ENCODE measurements at places on chromosomes 11 and 22.

- DNase-seq = no peak
These were observed 6.7 kb upstream of the TAGLN start for GRCh38 chr11:117192401-117192875.

GRCh38 chr22:46124383-46125144, 25.8 kb upstream of the PPARA start:
- no peak for DNase-seq

GRCh38 chr22:46122511-46122971, 27.8 kb upstream of the PPARA start:
- peak; percentile 58 for DNase-seq

- peak; percentile 74 for DNase-seq
These were observed 13.5 kb downstream of the CD59 start for GRCh38 chr11:33722590-33723234.

DNA sequence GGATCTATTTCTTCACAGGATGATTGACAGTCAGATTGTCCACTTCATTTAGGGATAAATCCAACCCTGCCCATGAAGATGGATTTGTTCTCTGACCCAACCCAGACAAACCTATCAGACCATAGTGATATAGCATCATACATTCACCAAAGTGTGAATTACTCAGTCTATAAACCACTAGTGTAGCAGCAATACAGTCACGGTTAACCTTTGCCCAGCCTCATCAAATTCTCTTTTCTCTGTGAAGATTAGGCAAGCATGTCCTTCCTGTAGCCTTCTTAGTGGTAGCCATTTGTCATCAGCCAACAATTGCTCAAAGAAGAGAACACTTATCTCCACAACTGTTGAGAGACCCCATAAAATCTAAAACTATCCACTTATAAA, 14.4 kb upstream of the BIRC2 start:
- DNase-seq = no peak

- DNase-seq = no peak
These were observed 62.2 kb downstream of the RSF1 start for GRCh38 chr11:77758331-77758730.

DNA sequence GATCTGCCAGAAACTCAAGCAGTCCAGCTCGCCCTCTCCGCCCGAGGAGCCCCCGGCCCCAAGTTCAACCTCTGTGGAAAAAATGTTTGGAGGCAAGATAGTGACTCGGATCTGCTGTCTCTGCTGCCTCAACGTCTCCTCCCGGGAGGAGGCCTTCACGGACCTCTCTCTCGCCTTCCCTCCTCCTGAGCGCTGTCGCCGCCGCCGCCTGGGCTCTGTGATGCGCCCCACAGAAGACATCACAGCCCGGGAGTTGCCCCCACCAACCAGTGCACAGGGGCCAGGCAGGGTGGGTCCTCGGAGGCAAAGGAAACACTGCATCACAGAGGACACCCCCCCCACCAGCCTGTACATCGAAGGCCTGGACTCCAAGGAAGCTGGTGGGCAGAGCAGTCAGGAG, 20.8 kb downstream of the USP35 start:
- no peak for DNase-seq

GRCh38 chr11:45056529-45056928, 89.9 kb upstream of the PRDM11 start:
- DNase-seq = no peak

DNA sequence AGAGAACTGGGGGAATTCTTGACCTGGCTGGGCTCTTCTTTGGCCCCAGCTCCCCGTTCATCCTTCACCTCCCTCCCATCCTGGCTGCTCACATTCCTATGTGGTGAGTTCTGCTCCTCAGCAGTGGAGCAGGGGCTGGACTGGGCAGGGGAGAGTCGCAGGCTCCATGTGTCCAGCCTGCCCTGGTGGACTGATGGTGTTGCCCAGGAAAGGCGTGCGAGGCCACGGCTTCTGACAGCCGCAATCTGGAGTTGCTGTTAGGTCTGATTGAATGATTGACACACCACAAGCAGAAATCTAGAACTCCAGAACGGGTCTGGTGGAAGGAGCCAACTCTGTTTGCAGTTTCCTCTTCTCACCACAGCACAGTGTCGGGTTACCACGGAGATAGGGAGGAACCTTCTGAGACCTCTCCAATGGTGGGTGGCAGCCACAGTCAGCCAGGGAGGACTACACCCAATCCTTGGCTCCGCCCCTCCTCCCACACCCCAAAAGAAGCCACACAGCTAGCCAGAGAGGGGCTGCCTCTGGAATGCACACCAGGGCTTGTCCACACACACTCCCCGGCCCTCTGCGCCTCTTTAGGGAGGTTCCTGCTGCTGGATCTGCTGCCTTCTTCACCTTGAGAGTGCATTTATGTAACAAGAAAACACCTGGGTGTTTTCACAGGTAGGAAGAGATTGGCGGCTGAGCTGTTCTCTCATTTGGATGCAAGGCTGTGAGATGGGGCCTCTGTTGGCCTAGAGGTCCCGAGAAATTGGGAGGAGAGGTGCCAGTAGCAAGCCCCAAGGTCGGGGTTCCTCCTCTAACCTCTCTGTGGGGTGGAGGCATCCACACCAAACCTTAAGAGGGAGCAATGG, 56.4 kb upstream of the CD44 start:
- peak; percentile 89 for DNase-seq

- DNase-seq = peak; percentile 28
These were observed 44.2 kb upstream of the TTLL12 start for GRCh38 chr22:43230971-43231723.

- peak; percentile 50 for DNase-seq
These were observed 29.5 kb downstream of the TRIOBP start for GRCh38 chr22:37726241-37726887.

GRCh38 chr11:8018484-8019313, 31.6 kb downstream of the EIF3F start:
- DNase-seq = peak; percentile 74

DNA sequence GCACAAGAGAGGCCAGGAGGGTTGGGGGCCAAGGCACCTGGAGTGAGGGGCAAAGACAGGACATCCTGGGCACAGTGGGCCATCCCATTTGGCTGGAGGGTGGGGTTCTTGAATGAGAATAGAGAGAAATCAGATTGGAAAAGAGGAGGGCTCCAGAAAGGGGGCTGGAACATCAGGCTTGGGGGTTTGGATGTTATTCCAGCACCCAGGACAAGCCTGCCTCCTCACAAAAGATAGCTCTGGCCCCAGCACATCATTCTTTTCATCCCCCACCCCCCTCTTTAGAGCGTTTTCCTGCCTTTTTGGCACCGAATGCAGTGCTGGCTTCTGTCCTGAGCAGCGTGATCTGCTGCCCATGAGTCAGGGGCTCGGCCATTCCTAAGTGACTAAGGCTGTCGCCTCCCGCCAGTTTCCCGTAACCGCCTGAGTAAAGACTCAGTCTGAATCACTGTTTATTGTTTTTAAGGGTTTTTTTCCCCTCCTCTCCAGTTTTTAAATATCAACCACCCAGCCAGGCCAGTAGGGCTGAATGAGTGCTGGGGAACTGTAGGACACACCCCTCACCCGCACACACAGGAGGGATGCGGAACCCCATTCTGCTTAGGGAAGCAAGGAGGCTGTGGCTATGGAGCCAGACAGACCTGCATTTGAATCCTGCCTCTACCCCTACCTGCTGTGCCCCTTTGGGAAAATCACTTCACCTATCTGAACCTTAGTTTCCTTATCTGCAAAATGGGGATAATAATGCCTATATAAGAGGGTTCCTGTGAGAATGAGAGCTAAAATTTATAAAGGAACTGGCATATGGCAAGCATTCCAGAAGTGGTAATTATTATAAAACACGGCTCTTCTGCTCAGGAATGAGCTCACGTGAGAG, 32.4 kb upstream of the NAV2 start:
- DNase-seq = peak; percentile 96

- DNase-seq = no peak
These were observed 41.3 kb downstream of the NARS2 start for GRCh38 chr11:78533399-78533798.

DNA sequence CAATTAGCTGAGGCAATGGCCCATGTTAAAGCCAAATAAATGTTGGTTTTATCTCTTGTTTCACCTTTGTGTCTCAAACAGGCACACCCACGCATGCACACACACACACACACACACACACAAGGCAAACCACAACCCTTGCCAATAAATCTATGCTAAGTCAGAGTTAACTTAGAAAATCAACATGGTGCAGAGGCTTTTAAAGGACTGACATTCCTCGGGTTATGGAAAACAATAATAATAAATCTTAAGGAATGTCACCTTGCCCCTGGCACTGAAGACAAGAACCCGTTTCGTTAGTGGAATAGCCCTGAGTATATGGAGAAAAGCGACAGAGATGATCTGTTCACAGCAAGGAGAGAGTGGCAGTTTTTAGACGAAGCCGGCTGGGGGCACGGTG, 326.3 kb downstream of the NTM start:
- DNase-seq = no peak

GRCh38 chr11:68825571-68825970, 16.1 kb downstream of the CPT1A start:
- no peak for DNase-seq

- no peak for DNase-seq
These were observed 368.7 kb downstream of the METTL15 start for GRCh38 chr11:28476864-28477263.

GRCh38 chr11:20417771-20418170, 30.3 kb downstream of the PRMT3 start:
- no peak for DNase-seq

GRCh38 chr11:32068134-32068870, 22.6 kb upstream of the RCN1 start:
- DNase-seq = peak; percentile 21

- no peak for DNase-seq
These were observed 42.7 kb upstream of the KCNJ11 start for GRCh38 chr11:17431139-17431538.

DNA sequence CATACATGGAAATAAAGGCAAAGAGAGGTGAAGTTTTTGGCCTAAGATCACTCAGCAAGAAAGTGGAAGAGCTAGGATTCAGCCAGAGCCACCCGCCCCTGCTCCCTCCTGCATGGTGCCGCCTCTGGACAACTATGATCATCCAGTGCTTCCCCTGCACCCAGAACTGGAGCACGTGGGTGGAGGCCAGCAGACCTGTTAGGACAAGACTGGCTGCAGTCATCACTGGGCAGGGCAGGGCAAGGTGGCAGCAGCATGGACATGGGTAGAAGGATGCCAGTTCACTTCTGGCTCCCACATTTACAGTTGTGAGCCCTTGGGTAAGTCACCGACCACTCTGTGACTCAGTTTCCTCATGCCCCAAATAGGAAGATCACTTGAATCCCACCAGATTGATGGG, 131.0 kb downstream of the FBXO7 start:
- DNase-seq = no peak

- DNase-seq = no peak
These were observed 240.9 kb upstream of the CADM1 start for GRCh38 chr11:115745066-115745465.

- DNase-seq = no peak
These were observed 103.8 kb downstream of the MORC2 start for GRCh38 chr22:30864441-30865420.

DNA sequence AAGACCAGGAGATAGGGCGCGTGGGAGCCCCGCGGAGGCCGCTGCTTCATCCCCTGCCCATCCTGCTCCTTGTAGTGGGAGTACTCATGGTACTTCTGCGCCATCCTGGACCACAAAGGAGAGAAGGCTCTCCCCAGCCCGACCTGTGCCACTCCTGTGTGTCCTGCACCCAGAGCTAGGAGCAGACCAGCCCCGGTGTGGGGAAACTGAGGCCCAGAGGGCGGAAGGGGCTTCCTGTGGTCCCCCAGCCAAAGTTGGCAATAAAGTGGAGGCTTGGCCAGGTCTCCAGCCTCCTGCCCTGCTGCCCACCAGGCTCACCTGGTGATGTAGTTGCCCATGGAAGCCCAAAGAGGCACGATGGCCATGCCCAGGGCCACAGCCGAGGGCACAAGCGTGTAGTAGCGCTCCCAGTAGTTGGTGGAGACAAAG, 4.7 kb downstream of the UNC93B1 start:
- no peak for DNase-seq

DNA sequence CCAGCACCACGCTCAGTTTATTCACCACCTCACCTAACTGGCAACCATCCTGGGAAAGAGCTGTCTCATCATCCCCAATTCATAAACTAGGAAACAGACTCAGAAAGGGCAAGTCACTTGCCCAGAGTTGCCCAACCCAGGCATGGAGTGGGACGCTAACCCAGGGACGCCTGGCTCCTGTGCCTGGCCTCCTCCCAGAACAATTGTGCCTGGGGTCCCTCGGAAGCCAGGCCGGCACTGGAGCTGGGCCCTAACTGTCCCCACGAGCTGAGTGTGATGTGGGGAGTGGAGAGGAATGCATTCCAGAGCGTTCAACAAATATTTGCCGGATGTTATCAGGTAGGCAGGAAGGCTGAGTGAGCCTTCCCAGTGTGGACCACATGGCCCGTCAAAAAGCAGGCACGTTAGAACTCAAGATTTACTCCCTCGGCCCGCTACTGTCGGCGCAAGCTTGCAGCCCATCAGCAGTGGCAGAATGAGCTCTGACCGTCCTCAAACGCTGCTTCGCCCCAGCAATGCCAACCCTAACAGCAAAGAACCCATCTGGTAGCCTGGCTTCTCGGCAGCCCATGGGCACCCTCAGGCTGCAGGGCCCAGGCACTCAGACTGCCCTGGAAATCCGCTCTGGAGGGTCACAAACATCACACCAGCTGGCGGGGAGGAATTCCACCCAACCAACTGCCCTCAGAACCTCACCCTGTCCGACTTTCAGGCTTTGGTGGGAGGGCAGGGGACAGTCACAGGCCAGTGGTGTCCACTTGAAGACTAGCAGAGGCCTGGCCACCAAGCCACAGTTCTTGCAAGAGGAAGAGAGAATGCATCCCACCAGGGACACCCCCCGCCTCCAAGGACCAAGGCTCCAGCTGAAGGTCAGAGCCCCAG, 35.6 kb downstream of the MYH9 start:
- no peak for DNase-seq

DNA sequence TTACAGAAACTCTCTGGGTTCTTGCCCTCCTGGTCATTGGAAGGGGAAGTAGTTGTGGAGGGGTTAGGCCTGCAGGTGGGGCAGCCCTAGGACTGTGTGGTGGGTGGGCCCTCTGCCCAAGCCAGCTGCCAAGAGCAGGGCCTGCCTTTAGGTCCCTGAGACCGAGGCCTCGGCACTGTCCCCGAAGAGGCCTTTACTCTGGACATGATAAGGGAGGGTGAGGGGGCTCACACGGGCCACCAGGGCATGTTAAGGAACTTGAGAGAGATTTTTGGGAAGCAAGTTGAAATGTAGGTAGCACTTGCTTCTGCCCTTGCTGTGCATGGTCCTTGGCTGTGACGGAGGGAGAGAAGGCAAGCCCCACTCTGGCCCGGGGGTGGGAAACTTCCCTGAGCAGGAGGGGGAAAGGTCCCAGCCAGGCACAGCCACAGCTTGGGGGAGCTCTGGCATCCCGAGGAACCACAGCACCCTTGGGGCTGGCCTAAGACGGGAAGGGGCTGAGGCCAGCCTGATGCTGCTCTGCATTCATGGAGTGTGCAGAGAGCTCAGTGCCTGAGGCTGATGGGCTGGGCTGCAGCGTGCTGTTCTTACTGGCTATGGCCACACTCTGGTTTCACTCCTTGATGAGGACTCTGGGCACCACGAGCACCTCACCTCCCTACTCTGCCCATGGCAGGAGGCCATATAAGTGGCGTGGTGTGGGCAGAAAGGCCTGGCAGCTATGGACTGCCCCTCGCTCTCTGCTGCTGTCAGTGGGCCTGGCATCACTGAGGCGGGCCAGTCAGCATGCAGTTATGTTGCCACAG, 7.8 kb upstream of the RANBP1 start:
- DNase-seq = no peak

- no peak for DNase-seq
These were observed 24.9 kb upstream of the PACSIN2 start for GRCh38 chr22:43039800-43040199.

Data from AG10803 (cell line).